ENCODE measurements at places on chromosomes 3 and 15. TPM values are rescaled to one million over a fixed set of nuclear protein-coding genes. Genes with fewer than 3 reads are reported as not detected.

DNA sequence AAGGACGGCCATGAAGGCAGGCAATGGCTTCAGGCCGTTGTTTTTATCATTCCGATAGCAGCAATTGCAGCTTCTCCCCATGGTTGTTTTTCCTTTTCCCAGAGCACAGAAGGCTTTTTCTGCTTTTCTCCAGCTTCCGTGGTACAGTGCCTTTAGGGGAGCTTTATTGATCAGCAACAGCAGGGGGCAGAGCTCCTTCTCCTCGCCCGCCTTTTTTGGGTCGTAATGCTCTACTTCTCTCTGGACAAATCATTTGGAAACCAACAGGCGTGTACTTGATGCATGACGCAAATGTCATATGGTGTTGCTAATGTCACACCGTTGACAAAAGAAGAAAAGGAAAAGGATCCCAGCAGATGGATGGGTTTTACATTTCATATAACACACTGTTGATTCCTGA, 79.7 kb upstream of the SNRK start:
- H3K36me3 ChIP-seq, result no peaks in the 10 kb centered on the region
- H3K27ac ChIP-seq, result no peak overlapping the region

DNA sequence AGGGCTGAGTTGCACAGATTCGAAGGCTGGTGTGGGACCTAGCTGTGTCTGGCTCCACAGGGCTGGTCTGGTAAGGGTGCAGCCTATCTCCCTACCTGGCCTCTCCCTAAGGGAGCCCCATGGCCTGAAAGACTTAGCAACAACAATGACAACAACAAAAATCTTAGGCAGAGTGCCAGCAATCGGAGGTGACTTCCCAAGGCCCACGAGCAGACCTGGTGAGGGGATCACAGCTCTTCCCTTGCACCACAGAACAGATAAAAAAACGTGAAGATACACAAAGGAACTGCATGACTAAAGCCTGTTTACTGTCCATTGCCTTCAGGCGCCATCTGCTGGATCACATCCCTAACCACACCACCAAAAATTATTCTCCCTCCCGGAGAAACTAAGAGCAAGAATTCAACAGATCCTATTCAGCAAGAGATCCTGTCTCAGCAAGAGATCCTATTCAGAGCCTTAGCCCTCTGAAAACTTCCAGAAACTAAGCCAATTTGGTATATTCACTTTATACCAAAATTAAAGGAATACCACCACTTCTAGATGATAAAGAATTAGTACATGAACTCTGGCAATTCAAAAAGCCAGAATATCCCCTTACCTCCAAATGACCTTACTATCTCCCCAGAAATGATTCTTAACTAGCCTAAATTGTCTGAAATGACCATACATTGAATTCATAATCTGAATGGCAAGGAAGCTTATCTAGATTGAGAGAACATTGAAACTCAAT, 24.1 kb upstream of the OR5K4 start:
- peaks cover 4% of the 10 kb centered on the region for H3K27me3 ChIP-seq
- no peaks in the 10 kb centered on the region for H3K4me1 ChIP-seq
- no peak overlapping the region for H3K4me3 ChIP-seq
- no peaks in the 10 kb centered on the region for H3K36me3 ChIP-seq
- DNase-seq, result no peak
- no peak overlapping the region for H3K27ac ChIP-seq

DNA sequence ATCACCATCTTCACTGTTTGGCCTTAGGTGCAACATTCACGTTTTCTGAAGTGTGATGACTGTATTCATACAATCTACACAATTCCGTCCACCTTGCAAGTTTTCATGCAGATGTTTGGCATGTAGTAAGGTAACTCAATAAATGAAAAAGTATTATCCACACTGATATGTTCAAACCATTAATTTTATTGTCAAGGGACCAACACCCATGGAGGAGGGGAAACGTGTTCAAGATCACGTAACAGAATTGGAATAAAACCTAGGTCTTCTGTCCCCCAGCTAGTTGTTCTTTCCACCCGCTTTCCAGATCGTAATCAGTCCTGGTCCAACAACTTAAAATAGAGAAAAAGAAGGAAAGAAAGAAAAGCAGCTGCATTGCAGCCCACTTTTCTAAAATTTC, 560.4 kb upstream of the MCTP2 start:
- H3K4me1 ChIP-seq, result no peaks in the 10 kb centered on the region
- no peaks in the 10 kb centered on the region for H3K36me3 ChIP-seq
- no peak for DNase-seq
- H3K4me3 ChIP-seq, result no peak overlapping the region

DNA sequence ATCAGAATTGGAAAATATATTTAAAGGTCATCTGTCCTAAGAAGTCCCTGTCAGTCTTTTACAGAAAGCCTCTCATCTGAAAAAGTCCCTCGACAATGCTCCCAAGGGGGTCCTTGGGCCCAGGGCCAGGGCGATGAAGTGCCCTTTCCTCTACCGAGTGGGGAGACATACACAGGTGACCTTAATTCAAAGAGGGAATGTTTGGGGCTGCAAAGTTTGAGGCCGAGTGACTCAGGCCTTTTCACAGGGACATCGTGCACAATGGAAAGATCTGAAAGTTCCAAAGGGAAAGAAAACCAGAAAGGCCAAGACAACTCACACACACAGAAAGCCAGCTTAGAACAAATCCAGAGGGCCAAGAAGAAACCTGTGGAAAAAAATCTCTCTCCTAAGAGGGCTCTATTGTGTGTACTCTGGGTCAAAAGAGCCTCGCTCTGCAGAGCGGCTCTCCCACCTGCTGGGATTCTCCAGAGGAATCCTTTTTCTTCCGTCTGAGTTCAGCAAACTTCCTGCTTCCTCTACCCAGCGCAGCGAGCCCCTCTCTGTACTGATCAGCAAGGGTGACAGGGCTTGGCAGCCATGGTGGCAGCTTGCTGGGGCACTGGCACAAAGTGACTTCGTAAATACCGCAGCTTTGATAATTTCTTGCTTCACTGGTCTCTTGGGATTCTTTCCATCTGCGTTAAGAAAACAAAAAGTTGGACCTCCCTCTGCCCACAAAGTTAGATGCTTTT, 259.1 kb downstream of the OPA1 start:
- H3K27ac ChIP-seq, result peak overlapping the region; percentile 25
- peaks cover 19% of the 10 kb centered on the region for H3K4me1 ChIP-seq
- no peak overlapping the region for H3K4me3 ChIP-seq
- H3K27me3 ChIP-seq, result no peaks in the 10 kb centered on the region
- H3K36me3 ChIP-seq, result no peaks in the 10 kb centered on the region
- DNase-seq, result no peak

Gene NR1I2
- total RNA-seq, result not detected

Gene CPN2
- total RNA-seq, result not detected

Gene GYG1
- 14.3 TPM for total RNA-seq

Gene ATP10A
- 7.1 TPM for total RNA-seq

Gene FEZF2
- not detected for total RNA-seq

Gene CYP1A2
- not detected for total RNA-seq

Gene DUOXA1
- total RNA-seq, result 91.3 TPM
